ENCODE measurements at places on chromosomes 12 and 14. TPM values are rescaled to one million over a fixed set of nuclear protein-coding genes. Genes with fewer than 3 reads are reported as not detected.

GCN1 gene
- total RNA-seq, result 150 TPM

NFATC4 gene
- total RNA-seq, result 1.5 TPM

TAS2R10 gene
- 0.28 TPM for total RNA-seq

CTSG gene
- not detected for total RNA-seq

TCL1A gene
- total RNA-seq, result not detected

SIVA1 gene
- 150 TPM for total RNA-seq

FGF23 gene
- not detected for total RNA-seq

CLEC4D gene
- total RNA-seq, result not detected

ALDH2 gene
- 1.2 TPM for total RNA-seq

DBX2 gene
- not detected for total RNA-seq

CD63 gene
- 200 TPM for total RNA-seq

MLF2 gene
- total RNA-seq, result 146 TPM

GRCh38 chr12:93176165-93176564, 201.6 kb upstream of the NUDT4 start:
- no peaks in the 10 kb centered on the region for H3K36me3 ChIP-seq
- no peaks in the 10 kb centered on the region for H3K4me1 ChIP-seq
- no peak for DNase-seq
- no peak overlapping the region for H3K4me3 ChIP-seq
- no peaks in the 10 kb centered on the region for H3K27me3 ChIP-seq

DNA sequence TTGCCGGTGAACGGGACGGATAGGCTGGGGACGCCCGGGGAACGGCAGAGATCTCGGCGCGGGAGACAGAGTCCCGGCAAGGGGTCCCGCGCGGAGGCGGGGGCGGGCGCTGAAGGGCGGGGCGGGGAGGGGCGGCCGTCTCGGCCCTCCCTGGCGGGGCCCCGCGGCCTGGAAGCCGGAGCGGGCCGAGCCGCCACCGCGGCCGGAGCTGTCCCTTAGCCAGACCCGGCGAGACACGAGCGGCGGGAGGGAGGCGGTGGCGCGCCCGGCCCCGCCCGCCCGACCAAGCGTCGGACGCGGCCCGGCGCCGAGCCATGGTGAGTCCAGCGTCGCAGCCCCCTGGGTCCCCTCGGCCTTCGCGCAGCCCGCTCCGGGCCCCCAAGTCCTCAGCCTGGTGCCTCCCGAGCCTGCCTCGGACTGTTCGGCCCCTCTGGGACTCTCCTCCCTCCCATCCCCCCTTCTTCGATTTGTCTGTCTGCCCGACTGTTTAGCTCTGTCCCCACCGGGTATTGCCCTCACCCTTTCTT, at the start of gene ARHGEF40:
ARHGEF40 (plus strand) TSS at position 222 of the 527 bp plus-strand sequence; CDS start at position 315, 93 bp downstream.
- H3K27ac ChIP-seq, result peak within 1 kb of the TSS; percentile 31
- H3K4me1 ChIP-seq, result peaks cover 36% of the 10 kb centered on the region
- H3K36me3 ChIP-seq, result no peaks in the 10 kb centered on the region
- H3K27me3 ChIP-seq, result peaks cover 61% of the 10 kb centered on the region
- peak within 1 kb of the TSS; percentile 60 for H3K4me3 ChIP-seq

GRCh38 chr12:93456077-93456476, 11.2 kb upstream of the MRPL42 start:
- no peak overlapping the region for H3K27ac ChIP-seq
- H3K36me3 ChIP-seq, result no peaks in the 10 kb centered on the region
- no peak overlapping the region for H3K4me3 ChIP-seq
- H3K4me1 ChIP-seq, result no peaks in the 10 kb centered on the region
- H3K27me3 ChIP-seq, result no peaks in the 10 kb centered on the region

DNA sequence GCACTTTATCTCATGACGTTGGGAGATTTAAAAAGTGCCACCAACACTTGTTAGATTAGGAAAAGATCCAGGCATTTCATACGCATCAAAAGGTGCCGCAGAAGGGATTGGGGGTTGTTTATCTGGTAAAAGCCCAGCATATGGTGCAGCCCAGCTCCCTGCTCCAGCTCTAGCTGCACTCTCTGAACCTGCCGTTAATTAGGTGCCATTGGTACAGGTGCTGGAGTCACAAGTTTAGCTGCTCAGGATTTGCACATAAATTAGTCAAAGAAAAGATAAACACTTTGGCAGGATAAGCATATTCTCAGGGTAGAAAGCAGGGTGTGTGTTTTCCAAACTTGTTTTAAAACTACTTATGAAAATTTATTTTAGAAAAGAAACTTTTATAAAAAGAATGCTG, 932.6 kb upstream of the TMEM132C start:
- H3K27me3 ChIP-seq, result no peaks in the 10 kb centered on the region
- DNase-seq, result no peak
- H3K36me3 ChIP-seq, result no peaks in the 10 kb centered on the region
- no peaks in the 10 kb centered on the region for H3K4me1 ChIP-seq
- no peak overlapping the region for H3K27ac ChIP-seq

DNA sequence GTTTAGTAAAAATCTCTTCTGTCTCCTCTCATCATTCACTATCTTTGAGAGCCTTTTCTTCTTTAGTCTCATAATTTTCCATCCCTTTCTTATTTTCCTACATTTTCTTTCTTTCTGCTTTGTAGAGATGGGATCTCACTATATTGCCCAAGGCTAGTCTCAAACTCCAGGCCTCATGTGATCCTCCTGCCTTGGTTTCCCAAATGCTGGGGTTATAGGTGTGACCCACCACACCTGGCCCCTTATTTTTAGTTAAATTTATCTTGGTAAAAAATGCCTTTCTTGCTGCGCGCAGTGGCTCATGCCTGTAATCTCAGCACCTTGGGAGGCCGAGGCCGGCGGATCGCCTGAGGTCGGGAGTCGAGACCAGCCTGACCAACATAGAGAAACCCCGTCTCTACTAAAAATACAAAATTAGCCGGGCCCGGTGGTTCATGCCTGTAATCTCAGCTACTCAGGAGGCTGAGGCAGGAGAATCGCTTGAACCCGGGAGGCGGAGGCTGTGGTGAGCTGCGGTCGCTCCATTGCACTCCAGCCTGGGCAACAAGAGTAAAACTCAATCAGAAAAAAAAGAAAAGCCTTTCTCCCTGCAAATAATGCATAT, 996 bp downstream of the SLC2A3 start:
- H3K4me1 ChIP-seq, result peaks cover 47% of the 10 kb centered on the region
- peaks cover 38% of the 10 kb centered on the region for H3K36me3 ChIP-seq
- no peak for DNase-seq
- H3K4me3 ChIP-seq, result peak overlapping the region; percentile 100

DNA sequence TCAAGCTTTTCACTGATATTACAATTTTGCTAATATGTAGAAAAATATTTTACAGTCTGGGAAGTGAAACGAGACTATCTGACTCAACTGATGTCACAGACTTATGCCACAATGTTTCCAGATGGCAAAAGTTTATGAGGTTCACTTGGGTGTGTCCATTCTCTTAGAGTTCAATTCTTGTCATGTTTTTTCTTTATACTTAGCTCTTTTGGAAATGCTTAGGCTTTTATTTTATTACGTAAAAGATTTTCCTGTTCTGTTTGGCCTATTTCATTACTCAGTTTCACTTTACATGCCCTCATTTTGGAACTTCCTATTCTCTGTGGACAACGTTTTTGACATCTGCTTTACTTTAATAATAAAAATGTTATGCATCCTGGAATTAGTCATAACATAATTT, 2.1 kb upstream of the PDZRN4 start:
- H3K27ac ChIP-seq, result no peak overlapping the region
- H3K27me3 ChIP-seq, result no peaks in the 10 kb centered on the region
- no peak for DNase-seq
- H3K36me3 ChIP-seq, result no peaks in the 10 kb centered on the region
- H3K4me1 ChIP-seq, result no peaks in the 10 kb centered on the region
- no peak overlapping the region for H3K4me3 ChIP-seq

GRCh38 chr12:84637926-84638325, 274.7 kb downstream of the SLC6A15 start:
- no peaks in the 10 kb centered on the region for H3K36me3 ChIP-seq
- H3K27ac ChIP-seq, result no peak overlapping the region
- no peaks in the 10 kb centered on the region for H3K4me1 ChIP-seq
- H3K4me3 ChIP-seq, result no peak overlapping the region
- DNase-seq, result no peak
- H3K27me3 ChIP-seq, result no peaks in the 10 kb centered on the region

DNA sequence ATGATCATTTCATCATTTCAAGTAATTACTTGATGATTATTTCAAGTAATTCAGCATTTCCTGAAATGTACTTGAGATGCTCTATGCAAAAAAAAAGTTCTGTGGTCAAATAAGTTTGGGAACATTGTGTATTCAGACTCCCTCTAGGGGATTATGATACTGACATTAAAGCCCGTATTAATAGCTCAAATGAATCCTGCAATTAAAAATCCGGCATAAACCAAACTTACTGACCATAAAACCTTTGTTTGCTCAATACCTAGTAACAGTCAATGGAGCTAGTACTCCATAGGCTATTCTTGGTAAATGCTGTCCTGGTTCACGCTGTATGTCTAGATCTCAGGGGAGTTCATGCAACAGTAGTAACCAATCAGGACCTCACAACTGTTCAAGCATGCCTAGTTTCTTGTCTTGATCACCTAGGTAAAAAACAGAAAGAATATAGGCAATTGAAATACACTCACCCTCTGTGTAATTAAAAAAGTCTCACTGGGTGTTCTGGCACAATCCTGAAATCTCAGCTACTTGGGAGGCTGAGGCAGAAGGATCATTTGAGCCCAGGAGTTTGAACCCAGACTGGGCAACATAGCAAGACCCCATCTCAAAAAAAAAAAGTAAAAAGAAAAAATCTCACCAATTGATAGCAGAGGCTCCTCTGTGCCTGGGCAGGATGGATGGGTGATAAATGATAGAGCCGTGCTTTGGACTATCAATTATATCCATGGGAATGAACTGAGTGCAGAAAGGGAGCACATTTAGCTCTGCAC, 14.1 kb downstream of the ALDH1L2 start:
- no peak overlapping the region for H3K27ac ChIP-seq
- no peak for DNase-seq
- no peak overlapping the region for H3K4me3 ChIP-seq

DNA sequence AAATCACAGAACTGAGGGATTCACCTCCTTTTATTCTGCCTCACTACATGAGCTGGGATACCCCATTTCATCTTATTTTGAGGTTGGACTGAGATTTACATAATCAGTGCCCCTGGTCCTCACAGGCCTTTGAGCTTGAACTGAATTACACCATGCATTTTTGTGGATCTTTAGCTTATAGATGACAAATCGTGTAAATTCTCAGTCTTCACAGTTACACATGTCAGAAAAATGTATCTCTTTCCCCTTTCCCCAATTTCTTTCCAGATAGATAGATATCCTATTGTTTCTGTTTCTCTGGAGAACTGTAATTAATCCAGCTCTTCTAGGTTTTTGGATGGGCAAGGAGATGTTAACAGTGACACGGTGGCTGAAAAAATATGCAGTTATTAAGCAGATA, 1778.9 kb upstream of the SEL1L start:
- DNase-seq, result no peak
- H3K27me3 ChIP-seq, result no peaks in the 10 kb centered on the region
- no peak overlapping the region for H3K4me3 ChIP-seq
- no peaks in the 10 kb centered on the region for H3K4me1 ChIP-seq
- H3K27ac ChIP-seq, result no peak overlapping the region

- no peak overlapping the region for H3K27ac ChIP-seq
- H3K36me3 ChIP-seq, result no peaks in the 10 kb centered on the region
- no peaks in the 10 kb centered on the region for H3K27me3 ChIP-seq
- no peaks in the 10 kb centered on the region for H3K4me1 ChIP-seq
- DNase-seq, result no peak
These were observed 156.4 kb downstream of the ATP23 start for GRCh38 chr12:58097741-58098140.

- no peak overlapping the region for H3K4me3 ChIP-seq
- no peak overlapping the region for H3K27ac ChIP-seq
- no peaks in the 10 kb centered on the region for H3K4me1 ChIP-seq
- no peaks in the 10 kb centered on the region for H3K36me3 ChIP-seq
These were observed 138.1 kb downstream of the BCL11B start for GRCh38 chr14:99133636-99134515.

DNA sequence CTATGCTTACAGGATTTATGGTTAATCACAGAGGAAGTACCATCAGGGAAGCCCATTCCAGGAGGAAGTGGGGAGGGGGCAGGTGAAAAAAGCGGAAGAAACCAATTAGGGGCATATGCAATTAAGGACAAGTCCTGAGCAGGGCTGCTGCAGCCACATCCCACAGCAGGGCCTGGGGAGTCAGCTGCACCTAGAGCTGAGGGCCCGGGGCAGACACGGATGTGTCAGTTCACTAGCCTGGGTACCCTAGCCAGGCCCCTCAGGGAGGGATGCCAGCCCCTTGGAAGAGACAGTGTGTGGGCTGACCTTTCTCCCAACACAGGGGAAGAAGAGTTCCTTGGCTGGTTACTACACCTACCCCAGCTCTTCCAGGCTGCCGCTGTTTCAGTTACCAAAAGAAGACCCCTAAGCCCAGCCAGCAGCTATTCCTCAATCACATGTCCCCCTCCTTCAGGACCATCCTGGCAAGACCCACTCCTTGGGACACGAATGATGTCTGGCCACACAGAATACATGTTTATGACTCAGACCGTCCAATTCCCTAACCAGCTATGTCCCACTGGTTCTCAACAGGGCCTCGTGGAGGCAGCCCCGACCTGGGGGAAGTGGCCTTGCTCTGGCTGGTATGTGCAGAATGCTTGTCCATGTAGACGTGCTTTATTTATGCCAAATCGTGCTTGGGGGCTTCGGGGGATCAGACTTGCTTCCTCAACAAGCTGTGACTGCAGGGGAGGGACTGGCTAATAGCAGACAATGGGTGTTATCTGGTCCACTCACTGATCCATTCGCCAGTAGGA, 133.7 kb upstream of the RTL1 start:
- no peaks in the 10 kb centered on the region for H3K36me3 ChIP-seq
- no peak overlapping the region for H3K27ac ChIP-seq
- no peak overlapping the region for H3K4me3 ChIP-seq
- no peaks in the 10 kb centered on the region for H3K27me3 ChIP-seq
- DNase-seq, result no peak
- H3K4me1 ChIP-seq, result no peaks in the 10 kb centered on the region

DNA sequence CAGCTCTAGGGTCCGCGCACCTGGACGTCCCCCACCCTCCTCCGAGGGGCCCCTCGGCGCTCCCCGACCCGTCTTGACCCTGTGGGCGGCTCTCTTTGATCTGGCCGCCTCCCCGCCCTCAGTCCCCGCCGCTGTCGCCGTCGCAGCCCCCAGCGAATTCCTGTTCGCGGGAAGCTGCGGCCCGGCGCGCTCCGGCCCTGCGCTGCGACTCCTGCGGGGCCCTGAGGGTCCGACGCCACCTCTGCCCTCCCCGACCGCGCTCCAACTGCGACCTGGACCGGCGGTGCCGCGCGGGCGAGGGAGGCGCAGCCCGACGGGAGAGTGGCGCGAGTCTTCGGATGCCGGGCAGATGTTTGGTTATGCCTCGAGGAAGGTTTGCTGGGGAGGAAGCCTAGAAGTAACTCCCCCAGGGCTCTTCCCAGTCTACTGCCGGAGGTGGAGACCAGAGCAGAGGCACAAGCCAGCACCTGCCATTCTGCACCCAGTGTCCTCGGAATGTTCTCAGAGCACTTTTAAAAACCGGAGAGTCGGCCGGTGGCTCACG, 440 bp upstream of the ISM2 start:
- peaks cover 7% of the 10 kb centered on the region for H3K4me1 ChIP-seq
- H3K27me3 ChIP-seq, result peaks cover 6% of the 10 kb centered on the region
- no peak for DNase-seq
